ENCODE measurements at places on chromosomes 6 and 20. TPM values are rescaled to one million over a fixed set of nuclear protein-coding genes. Genes with fewer than 3 reads are reported as not detected.
A peak's percentile ranks its signal among the peaks of the same experiment; 100 is the strongest.

DNA sequence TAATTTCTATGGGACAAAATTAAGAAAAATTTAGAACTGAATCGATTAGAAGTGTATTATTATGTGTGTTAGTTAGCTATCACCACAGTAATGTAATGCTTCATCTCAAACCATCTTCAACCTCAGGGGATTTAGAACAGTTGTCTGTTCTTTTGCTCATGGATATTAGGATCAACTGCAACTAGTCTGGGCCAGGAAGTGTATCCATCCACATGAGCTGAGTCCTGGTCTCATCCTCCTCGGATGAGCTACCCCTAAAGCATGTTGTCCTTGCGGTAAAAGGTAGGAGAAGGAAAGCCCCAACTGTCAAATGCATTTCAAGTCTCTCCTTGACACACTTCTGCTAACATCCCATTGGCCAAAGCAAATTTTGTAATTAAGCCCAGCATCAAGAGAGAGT lies 537.7 kb downstream of the KIF16B start:
- H3K36me3 ChIP-seq = no peaks in the 10 kb centered on the region
- no peak overlapping the region for H3K27ac ChIP-seq
- H3K4me3 ChIP-seq = no peak overlapping the region
- no peak for DNase-seq
- H3K4me1 ChIP-seq = no peaks in the 10 kb centered on the region
- no peaks in the 10 kb centered on the region for H3K27me3 ChIP-seq

DNA sequence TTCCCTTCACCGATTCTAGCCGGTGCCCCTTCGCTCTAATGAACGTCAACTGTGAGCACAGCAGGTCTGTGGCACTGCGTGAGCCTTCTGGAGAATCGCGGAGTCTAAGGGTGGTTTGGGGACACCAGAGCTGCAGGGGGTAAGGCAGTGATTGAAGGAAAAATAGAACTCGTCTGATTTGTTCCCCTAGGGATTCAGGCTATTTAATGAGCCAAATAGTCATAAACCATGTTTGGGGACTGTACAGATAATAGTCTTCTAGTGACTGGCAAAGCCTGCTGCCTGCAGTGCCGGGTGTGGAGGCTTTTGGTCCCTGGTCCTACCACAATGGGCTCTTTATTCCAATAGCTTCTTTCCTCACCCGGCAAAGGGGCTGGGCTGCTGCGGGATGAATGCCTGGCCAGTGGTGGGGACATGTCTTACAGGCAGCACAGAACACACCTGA lies 11.1 kb upstream of the NTSR1 start:
- H3K27ac ChIP-seq = no peak overlapping the region
- H3K36me3 ChIP-seq = no peaks in the 10 kb centered on the region
- no peak overlapping the region for H3K4me3 ChIP-seq

GRCh38 chr6:156336733-156337132 lies 440.4 kb upstream of the ARID1B start:
- H3K27ac ChIP-seq = no peak overlapping the region
- H3K36me3 ChIP-seq = no peaks in the 10 kb centered on the region
- peaks cover 12% of the 10 kb centered on the region for H3K27me3 ChIP-seq

DNA sequence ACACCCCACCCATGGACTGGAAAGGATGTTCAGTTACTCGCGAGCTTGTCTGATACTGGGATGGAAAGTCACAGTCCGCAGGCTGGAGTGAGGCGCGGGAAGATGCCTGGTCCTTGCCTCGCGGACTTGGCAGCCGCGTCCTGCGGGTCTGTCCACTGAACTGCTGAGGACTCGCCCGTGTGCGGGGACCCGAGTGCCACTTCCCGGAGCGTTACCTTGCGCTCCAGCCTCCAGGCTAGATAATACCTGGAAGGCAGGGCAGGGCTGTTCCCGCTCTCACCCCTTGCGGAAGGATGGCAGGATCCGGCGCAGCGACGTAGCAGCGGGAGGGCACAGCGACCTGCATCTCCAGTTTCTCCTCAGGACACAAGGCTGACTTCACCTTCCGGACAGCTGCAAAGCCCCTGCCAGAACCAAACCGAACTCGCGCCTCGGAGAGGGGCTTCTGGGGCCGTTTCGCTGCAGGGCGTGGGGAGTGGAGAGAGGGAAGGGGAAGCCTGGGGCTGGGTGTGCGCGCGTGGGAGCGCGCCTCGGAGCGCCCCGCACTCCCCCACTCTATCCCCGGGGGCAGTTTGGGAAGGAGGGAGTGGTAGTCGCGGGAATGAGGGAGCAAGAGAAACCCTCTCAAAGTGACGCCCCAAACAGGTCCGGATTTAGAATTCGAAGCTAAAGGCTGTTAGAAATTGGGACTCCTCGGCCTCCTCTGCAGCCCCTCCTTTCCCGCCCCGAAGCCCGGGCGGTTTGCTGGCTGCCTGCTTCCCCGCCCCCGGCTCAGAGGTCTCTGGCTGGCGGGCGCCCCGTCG lies at the start of gene KCNQ5:
KCNQ5 (plus strand) TSS at position 774 of the 803 bp plus-strand sequence.
- H3K27ac ChIP-seq = no peak within 1 kb of the TSS
- no peaks in the 10 kb centered on the region for H3K27me3 ChIP-seq
- no peak for DNase-seq
- H3K36me3 ChIP-seq = no peaks in the 10 kb centered on the region

GRCh38 chr6:105282631-105283585 lies 103.1 kb upstream of the POPDC3 start:
- H3K4me1 ChIP-seq = no peaks in the 10 kb centered on the region
- H3K27ac ChIP-seq = no peak overlapping the region
- no peak for DNase-seq
- peaks cover 22% of the 10 kb centered on the region for H3K36me3 ChIP-seq
- no peak overlapping the region for H3K4me3 ChIP-seq
- no peaks in the 10 kb centered on the region for H3K27me3 ChIP-seq

Gene FAM135A
- 7.9 TPM for total RNA-seq

DNA sequence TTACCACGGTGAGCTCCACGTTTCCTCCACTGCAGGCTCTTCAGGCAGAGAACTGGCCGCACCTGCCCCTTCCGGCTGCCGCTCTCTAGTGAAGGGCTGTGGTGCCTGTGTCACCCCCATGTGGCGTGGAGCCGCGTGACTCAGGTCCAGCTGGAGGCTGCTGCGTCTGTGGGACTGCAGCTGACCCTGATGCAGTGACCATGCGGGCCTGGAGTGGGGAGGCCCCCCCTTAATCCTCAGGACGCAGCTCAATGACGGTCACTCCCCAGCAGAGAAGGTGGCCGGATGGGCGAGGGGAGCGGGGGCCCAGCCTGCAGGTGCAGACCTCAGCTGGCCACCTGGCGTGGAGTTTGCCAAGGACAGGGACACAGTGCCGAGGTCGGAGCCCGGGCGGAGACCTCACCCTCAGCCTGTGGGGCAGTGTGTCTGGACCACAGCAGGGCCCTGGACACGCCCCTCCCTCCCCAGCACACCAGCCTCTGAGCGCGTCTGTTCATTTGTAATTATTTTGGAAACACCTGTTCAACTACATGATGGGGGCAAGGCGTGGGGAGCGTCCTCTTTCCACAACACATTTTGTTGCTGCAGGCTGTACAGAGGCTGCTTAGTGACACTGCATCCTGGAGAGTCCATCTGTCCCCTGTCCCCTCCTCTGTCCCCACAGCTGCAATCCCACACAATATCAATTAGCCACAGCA lies 10.7 kb downstream of the BHLHE23 start:
- H3K27me3 ChIP-seq = peaks cover 80% of the 10 kb centered on the region
- H3K27ac ChIP-seq = no peak overlapping the region
- DNase-seq = no peak
- H3K4me3 ChIP-seq = no peak overlapping the region

Gene SLC2A10
- 15.2 TPM for total RNA-seq

DNA sequence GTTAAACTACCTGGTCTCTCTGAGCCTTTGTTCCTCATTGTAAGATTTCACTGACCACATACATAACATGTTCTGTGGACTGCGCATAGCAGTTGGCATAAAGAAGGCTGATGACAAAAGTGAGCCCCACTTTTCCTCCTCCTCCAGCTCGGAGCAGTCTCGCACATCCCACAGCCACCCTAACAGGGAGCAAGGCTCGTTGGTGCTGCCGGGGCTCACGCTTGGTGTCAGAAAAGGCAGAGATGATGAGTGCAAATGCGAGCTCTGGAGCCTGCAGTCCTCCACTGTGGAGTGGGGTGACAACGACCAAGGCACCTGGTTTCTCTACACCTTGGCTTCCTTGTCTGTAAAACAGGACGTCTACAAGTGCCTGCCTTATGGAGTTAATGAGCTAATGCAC lies 9.7 kb downstream of the TGM3 start:
- H3K4me3 ChIP-seq = no peak overlapping the region
- peaks cover 2% of the 10 kb centered on the region for H3K27me3 ChIP-seq
- H3K27ac ChIP-seq = no peak overlapping the region
- DNase-seq = no peak

GRCh38 chr20:24588725-24589340 lies 119.4 kb downstream of the SYNDIG1 start:
- H3K4me1 ChIP-seq = no peaks in the 10 kb centered on the region
- H3K36me3 ChIP-seq = no peaks in the 10 kb centered on the region
- no peak overlapping the region for H3K4me3 ChIP-seq
- H3K27me3 ChIP-seq = peaks cover 14% of the 10 kb centered on the region
- DNase-seq = no peak

- no peaks in the 10 kb centered on the region for H3K36me3 ChIP-seq
- H3K27me3 ChIP-seq = peaks cover 20% of the 10 kb centered on the region
- H3K4me1 ChIP-seq = no peaks in the 10 kb centered on the region
- no peak overlapping the region for H3K4me3 ChIP-seq
- DNase-seq = no peak
These were observed 70.0 kb upstream of the TBXT start for GRCh38 chr6:166237617-166238016.

- no peak overlapping the region for H3K27ac ChIP-seq
- DNase-seq = peak; percentile 59
- H3K4me3 ChIP-seq = peak overlapping the region; percentile 46
- no peaks in the 10 kb centered on the region for H3K4me1 ChIP-seq
- H3K27me3 ChIP-seq = no peaks in the 10 kb centered on the region
These were observed 132.8 kb upstream of the ZNF184 start for GRCh38 chr6:27605401-27606342.

DNA sequence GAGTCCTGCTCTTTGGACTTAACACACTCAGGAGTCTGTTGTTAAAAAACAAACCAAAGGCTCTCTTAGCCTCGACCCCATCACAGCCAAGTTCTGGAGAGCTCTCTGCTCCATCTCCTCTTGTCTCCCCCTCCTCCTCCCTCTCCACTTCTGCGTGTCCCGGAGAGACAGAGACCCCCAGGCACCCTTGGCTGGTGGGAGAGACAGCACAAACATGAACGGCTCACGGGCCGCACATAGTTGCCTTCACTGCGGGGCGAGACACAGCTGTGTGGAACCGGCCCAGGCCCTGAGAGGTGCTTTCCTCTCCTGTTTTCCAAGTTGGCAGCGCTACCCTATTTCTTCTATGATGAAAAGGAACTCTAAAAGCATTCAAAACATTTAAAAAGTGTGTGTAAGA lies 23.3 kb upstream of the MYT1 start:
- no peak overlapping the region for H3K27ac ChIP-seq
- no peak overlapping the region for H3K4me3 ChIP-seq
- no peaks in the 10 kb centered on the region for H3K4me1 ChIP-seq
- H3K36me3 ChIP-seq = no peaks in the 10 kb centered on the region
- peaks cover 21% of the 10 kb centered on the region for H3K27me3 ChIP-seq
- DNase-seq = no peak

Gene ERGIC3
- total RNA-seq = 487 TPM

DNA sequence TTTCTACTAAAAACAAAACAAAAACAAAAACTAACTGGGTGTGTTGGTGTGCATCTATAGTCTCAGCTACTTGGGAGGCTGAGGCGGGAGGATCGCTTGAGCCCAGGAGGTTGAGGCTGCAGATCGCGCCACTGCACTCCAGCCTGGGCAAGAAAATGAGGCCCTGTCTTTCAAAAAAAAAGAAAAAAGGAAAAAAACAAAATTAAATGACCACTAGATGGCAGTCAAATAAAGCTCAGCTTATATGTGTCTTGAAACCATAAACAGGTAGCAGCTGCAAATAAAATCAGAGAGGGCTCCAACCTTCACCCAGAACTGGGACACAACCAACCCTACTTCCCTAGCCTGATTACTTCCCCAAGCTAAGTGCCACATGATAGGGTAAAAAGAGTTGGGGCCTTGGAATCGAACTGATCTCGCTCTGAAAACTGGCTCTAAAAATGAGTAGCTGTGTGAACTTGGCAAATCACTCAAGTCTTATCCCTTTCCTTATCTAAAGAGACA lies 67.1 kb upstream of the ADGRF4 start:
- no peaks in the 10 kb centered on the region for H3K27me3 ChIP-seq
- H3K4me3 ChIP-seq = no peak overlapping the region
- H3K4me1 ChIP-seq = no peaks in the 10 kb centered on the region
- H3K36me3 ChIP-seq = no peaks in the 10 kb centered on the region
- peak; percentile 45 for DNase-seq

Gene GGTLC1
- total RNA-seq = not detected

Gene STXBP5
- total RNA-seq = 48.0 TPM

Gene PERP
- 7.7 TPM for total RNA-seq

Gene DCDC2
- not detected for total RNA-seq

Gene CST1
- total RNA-seq = not detected

Gene RBL1
- total RNA-seq = 7.5 TPM

DNA sequence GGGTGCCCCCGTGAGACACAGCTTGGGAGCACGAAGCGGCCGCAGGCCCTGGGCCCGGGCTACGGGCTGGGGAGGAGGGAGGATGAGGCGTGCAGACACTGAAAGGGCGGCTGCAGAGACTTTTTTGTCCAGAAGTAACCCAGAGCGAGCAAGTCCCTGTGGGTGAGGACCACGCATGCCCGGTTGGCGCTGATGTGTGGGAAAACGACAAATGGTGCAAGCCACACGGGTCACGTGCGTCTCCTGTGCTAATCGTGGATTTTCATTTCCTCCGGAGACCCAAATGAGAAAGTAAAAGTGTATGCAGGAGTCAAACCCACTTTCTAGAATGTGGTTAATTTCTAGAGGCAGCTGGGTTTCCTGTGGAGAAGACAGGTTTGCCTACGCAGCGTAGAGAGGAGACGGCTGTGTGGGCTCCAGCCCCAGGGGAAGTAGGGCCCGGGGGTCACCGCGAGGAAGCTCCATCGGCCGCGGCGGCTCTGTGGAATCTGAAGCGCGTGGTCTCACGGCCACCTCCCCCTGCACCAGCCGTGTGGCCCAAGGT lies 19.0 kb downstream of the DLL1 start:
- no peak for DNase-seq
- no peaks in the 10 kb centered on the region for H3K36me3 ChIP-seq
- H3K4me1 ChIP-seq = peaks cover 8% of the 10 kb centered on the region
- H3K27ac ChIP-seq = no peak overlapping the region
- H3K27me3 ChIP-seq = peaks cover 7% of the 10 kb centered on the region
- no peak overlapping the region for H3K4me3 ChIP-seq

Gene HCRTR2
- not detected for total RNA-seq

GRCh38 chr20:63167918-63168520 lies 47.9 kb downstream of the YTHDF1 start:
- H3K27ac ChIP-seq = no peak overlapping the region
- peaks cover 44% of the 10 kb centered on the region for H3K27me3 ChIP-seq
- no peaks in the 10 kb centered on the region for H3K4me1 ChIP-seq
- H3K4me3 ChIP-seq = no peak overlapping the region
- no peak for DNase-seq

DNA sequence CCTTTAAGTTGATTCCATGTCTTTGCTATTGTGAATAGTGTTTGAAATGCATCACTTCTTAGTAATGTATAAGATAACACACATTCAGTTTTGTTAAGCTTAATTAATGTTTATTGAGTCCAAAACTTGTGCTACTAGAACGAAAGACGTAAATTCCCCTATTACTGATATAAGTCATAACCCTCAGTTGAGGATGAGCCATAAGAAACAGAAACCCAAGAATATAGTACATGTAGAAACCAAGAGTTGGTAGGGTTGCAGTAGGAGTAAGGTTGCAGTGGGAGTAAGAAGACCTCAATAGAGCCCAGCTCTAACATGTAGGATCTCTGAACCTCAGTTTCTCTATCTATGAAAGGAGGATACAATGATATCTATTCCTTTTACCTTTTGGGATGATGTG lies 19.3 kb downstream of the CITED2 start:
- H3K4me1 ChIP-seq = no peaks in the 10 kb centered on the region
- H3K4me3 ChIP-seq = no peak overlapping the region
- no peak overlapping the region for H3K27ac ChIP-seq
- no peaks in the 10 kb centered on the region for H3K36me3 ChIP-seq
- DNase-seq = no peak
